ENCODE measurements at places on chromosomes 16 and 17. TPM values are rescaled to one million over a fixed set of nuclear protein-coding genes. Genes with fewer than 3 reads are reported as not detected.

DNA sequence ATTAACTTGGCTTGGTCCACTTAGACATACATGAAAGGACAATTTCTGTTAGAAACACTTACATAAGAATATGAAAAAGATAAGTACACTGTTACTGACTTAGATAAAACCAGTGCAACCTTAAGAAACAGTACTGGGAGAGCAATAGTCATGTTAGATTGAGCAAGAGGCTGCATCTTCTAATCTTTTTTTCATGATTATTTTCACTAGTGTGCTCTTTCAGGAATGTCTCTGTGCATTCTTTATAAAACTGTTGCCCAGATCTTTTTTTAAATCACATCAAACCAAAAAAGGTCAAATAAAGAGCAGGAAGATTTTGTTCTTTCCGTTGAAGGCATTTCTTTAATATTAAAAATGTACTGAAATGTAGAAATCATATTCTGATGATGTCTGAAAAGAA, 100.7 kb upstream of the AXIN2 start:
- no peak overlapping the region for H3K4me3 ChIP-seq
- no peak for DNase-seq
- no peaks in the 10 kb centered on the region for H3K27me3 ChIP-seq
- no peak overlapping the region for H3K27ac ChIP-seq
- H3K4me1 ChIP-seq, result peaks cover 4% of the 10 kb centered on the region

- no peak overlapping the region for H3K4me3 ChIP-seq
- no peak overlapping the region for H3K27ac ChIP-seq
- no peaks in the 10 kb centered on the region for H3K27me3 ChIP-seq
- DNase-seq, result no peak
- H3K4me1 ChIP-seq, result no peaks in the 10 kb centered on the region
- H3K36me3 ChIP-seq, result no peaks in the 10 kb centered on the region
These were observed 207.6 kb downstream of the FTO start for GRCh38 chr16:53911513-53911912.

DNA sequence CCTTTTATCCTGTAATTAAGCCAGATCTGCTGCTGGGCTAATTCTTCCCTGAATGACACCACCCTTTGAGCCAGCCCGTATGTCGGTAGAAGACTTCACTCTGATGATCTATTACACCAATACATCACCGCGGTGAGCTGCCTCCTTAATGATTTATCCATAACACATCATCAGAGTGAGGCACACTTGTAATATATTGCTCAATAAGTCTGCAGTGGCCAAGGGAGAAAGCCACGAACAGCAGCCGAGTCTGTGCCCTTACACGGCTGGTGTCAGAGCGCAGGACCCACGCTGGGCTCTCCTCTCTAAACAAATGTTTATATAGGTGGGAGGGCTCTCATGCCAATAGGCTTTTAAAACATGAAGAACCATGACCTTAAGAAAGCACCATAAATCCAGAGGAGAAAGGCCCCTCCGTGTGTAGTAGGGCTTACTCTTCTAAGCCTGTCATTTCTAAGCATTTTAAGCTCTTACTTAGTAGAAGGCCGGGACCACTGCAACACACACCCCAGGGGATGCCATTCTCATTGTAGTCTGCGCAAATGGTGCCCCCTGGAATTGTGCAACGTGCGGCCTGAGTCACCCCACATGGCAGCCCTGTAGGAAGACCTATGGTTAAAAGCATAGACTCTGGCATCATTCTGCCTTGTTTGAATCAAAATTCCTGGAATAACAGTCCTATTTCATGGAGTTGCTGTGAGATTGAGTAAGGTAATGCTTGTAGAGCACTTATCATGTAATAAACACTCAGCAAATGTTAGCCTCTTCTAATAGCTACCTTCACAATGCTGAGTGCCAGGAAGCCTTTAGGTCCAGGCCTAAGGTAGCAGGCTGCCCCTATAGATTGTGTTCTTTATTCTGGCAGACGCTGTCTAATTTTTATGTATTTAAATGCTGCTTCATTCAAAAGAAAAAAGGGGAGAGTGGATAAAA, 26.1 kb downstream of the MRPS23 start:
- H3K4me1 ChIP-seq, result no peaks in the 10 kb centered on the region
- no peaks in the 10 kb centered on the region for H3K36me3 ChIP-seq
- H3K27ac ChIP-seq, result no peak overlapping the region
- no peak for DNase-seq
- H3K4me3 ChIP-seq, result no peak overlapping the region
- H3K27me3 ChIP-seq, result no peaks in the 10 kb centered on the region

DNA sequence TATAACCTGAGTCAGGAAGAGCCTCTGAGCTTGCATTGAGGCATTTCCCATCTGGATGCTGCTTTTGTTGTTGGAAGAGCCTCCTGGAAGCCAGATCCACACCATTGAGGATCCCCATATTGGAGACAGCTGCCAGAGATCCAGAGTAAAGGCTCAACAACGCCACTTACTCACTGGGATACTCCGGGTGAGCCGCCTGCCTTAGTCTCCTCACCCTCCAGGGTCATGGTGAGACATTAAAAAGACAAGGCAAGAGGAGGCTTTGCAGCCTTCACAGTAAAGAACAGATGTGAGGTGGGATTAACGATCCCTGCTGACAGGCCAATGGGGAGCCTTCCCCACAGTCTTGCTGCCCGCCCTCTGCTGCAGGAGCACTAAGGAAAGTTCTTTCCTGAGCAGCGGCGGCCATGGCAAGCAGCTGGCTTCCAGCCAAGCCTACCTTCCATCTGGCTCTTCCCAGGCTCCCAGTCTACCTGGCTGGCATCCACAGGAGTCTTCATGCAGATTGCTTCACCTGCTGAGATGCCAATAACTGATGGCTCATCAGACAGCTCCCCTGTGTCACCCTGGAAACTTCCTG, 198.5 kb downstream of the CYLD start:
- DNase-seq, result no peak
- H3K4me1 ChIP-seq, result no peaks in the 10 kb centered on the region
- H3K36me3 ChIP-seq, result no peaks in the 10 kb centered on the region
- no peaks in the 10 kb centered on the region for H3K27me3 ChIP-seq
- H3K4me3 ChIP-seq, result no peak overlapping the region

- no peak for DNase-seq
- no peak overlapping the region for H3K27ac ChIP-seq
- H3K36me3 ChIP-seq, result no peaks in the 10 kb centered on the region
- peaks cover 64% of the 10 kb centered on the region for H3K27me3 ChIP-seq
These were observed 1.6 kb downstream of the DOC2A start for GRCh38 chr16:30009085-30009862.

GRCh38 chr16:85174871-85175723, 62.8 kb upstream of the CIBAR2 start:
- no peak overlapping the region for H3K4me3 ChIP-seq
- H3K36me3 ChIP-seq, result no peaks in the 10 kb centered on the region
- H3K27ac ChIP-seq, result no peak overlapping the region
- DNase-seq, result no peak
- peaks cover 54% of the 10 kb centered on the region for H3K4me1 ChIP-seq

- no peaks in the 10 kb centered on the region for H3K27me3 ChIP-seq
- peak; percentile 40 for DNase-seq
- H3K4me1 ChIP-seq, result peaks cover 69% of the 10 kb centered on the region
- no peaks in the 10 kb centered on the region for H3K36me3 ChIP-seq
- H3K4me3 ChIP-seq, result no peak overlapping the region
- no peak overlapping the region for H3K27ac ChIP-seq
These were observed 13.3 kb upstream of the ABR start for GRCh38 chr17:1192911-1193699.

GRCh38 chr17:62626719-62627218, 701 bp upstream of the MRC2 start:
- peak overlapping the region; percentile 49 for H3K4me3 ChIP-seq
- no peaks in the 10 kb centered on the region for H3K36me3 ChIP-seq
- no peak for DNase-seq

DNA sequence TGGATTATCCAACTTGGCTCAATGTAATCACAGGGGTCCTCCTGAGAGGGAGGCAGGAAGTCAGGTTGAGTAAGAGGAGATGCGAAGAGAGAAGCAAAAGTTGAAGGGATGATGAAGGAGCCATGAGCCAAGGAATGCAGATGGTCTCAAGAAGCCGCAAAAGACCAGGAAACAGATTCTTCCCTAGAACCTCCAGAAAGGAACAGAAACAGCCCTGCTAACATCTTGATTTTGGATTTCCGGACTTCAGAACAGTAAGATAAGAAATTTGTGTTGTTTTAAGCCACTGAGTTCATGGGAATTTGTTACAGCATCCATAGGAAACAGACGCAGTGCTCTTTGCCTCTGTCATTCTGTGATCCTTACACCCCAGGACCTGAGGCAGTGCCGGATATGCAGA, 26.8 kb downstream of the CMTR2 start:
- H3K36me3 ChIP-seq, result no peaks in the 10 kb centered on the region
- no peak for DNase-seq
- H3K4me1 ChIP-seq, result no peaks in the 10 kb centered on the region
- no peak overlapping the region for H3K27ac ChIP-seq
- H3K27me3 ChIP-seq, result no peaks in the 10 kb centered on the region

- no peaks in the 10 kb centered on the region for H3K4me1 ChIP-seq
- no peaks in the 10 kb centered on the region for H3K36me3 ChIP-seq
- H3K27ac ChIP-seq, result no peak overlapping the region
- DNase-seq, result no peak
- H3K27me3 ChIP-seq, result no peaks in the 10 kb centered on the region
- no peak overlapping the region for H3K4me3 ChIP-seq
These were observed 56.7 kb downstream of the METRNL start for GRCh38 chr17:83136156-83136555.

GRCh38 chr16:82954224-82954929, 327.6 kb downstream of the CDH13 start:
- no peak overlapping the region for H3K4me3 ChIP-seq
- no peaks in the 10 kb centered on the region for H3K27me3 ChIP-seq

DNA sequence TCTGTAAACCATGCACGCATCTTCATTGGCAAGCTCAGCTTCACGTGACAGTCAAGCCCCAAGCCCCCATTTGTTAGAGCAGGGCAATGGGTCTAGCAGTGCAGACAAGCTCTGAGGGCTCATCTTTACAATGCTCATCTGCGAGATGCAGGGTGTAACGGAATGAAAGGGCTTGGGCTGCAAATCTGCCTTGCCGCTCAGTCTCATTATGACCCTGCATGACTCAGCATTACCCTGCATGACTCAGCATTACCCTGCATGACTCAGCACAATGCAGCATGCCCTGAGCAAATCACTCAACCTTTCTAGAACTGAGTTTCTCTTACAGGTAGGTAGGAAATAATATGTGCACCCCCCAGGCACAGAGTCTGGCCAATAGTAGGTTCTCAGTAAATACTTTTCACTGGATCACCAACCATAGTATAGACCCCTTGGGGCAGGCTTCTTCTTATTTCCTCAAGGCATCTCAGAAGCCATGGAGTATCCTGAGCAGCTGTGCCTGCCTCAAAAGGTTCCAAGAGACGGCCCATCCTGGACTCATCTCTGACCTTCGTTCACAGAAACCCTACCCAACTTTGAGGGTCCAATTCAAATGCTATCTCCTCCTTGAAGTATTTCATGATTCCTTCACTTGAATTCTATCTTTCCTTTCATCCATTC, 391.3 kb upstream of the CDH5 start:
- no peak overlapping the region for H3K4me3 ChIP-seq
- no peaks in the 10 kb centered on the region for H3K4me1 ChIP-seq
- H3K27me3 ChIP-seq, result no peaks in the 10 kb centered on the region
- no peak for DNase-seq

TNFRSF13B gene
- total RNA-seq, result 0.79 TPM

DBNDD1 gene
- total RNA-seq, result 8.1 TPM

HYDIN gene
- total RNA-seq, result 3.3 TPM

TBC1D10B gene
- total RNA-seq, result 43.7 TPM

ZACN gene
- total RNA-seq, result 0.12 TPM

ZSCAN10 gene
- total RNA-seq, result not detected

TBC1D3G gene
- not detected for total RNA-seq

TPSD1 gene
- total RNA-seq, result 0.37 TPM

SP6 gene
- 1.5 TPM for total RNA-seq
